ENCODE measurements at places on chromosomes 2 and 18.

DNA sequence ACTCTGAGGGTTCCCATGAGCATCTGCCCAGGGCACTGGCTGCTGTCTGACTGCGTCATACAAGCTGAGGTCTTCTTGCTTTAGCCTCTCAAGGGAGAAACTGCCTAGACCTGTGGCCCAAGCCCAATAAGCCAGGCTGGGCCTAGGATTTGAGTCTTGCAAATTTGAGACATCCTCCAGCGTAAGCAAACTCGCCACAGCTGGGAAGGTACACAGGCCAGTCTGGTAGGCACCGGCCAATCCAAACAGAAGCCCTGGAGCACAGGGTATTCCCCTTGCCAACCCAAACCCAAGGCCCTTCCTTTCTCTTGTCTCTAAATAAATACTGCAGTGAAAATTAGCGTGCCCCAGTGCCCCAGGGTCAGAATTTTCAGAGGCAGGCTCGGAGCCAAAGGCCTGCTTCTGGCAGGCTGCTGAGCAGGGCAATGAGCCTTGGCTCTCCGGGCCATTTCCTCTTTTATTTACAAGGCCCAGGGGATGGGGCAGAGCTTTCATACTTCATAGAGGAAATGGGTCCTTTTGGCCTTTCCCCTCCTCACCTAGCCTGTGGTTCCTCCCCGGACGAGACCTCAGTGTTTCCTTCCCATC is 33.3 kb downstream of the POLR1A start:
- H3K4me1 ChIP-seq = peaks cover 18% of the 10 kb centered on the region
- no peaks in the 10 kb centered on the region for H3K27me3 ChIP-seq
- peak; percentile 74 for DNase-seq
- peak overlapping the region; percentile 36 for H3K4me3 ChIP-seq
- H3K36me3 ChIP-seq = peaks cover 70% of the 10 kb centered on the region

DNA sequence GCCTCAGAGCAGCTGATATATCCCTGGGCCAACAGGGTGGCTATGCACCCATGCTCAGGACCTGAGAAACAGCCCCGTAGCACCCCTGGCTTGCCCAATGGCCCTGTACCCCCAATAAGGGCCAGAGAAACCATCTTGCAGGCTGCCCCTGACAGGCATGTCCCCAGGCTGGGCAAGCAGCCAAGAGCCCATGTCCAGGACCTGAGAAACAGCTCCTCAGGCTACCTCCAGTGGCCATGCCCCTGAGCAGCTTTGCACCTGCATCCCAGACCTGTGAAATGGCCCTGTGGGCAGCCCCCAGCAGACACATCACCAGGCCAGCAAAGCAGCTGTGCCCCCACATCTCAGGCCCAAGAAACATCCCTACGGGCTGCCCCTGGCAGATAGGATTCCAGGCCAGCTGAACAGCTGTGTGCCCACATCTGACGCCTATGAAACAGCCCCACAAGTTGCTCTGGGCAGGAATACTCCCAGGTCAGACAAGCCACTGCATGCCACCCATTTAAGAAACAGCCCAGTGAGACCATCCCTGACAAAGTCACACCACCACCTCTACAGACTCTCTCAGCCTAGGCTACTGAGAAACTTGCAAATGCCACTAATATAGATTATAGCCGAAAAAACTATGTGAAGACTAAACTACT is 84.1 kb downstream of the TMEM237 start:
- no peaks in the 10 kb centered on the region for H3K36me3 ChIP-seq
- no peak for DNase-seq
- H3K27ac ChIP-seq = no peak overlapping the region
- H3K4me3 ChIP-seq = no peak overlapping the region

- no peak overlapping the region for H3K4me3 ChIP-seq
- H3K4me1 ChIP-seq = peaks cover 60% of the 10 kb centered on the region
- DNase-seq = no peak
- H3K27ac ChIP-seq = peak overlapping the region; percentile 14
- H3K27me3 ChIP-seq = no peaks in the 10 kb centered on the region
- peaks cover 36% of the 10 kb centered on the region for H3K36me3 ChIP-seq
These were observed 49.9 kb downstream of the DGKD start for GRCh38 chr2:233404222-233404621.

DNA sequence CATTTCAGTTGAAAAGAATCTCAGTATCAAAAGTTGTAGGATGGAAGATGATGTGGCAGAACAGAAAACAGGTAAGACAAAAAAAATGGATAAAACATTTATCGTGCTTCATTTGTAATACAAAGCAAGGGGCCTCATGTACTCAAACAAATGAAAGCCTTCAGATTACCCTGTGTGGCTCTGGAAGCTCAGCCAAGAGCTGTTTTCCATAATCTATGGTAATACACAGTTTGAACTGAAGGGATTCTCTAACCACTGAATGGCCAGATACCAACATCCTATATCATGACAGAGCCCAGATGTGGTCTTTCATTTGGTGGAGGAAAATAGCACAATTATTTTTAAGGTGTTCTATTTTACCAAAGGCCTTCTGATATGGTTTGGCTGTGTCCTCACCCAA is 272.1 kb upstream of the RND3 start:
- no peak overlapping the region for H3K27ac ChIP-seq
- H3K4me3 ChIP-seq = no peak overlapping the region
- no peaks in the 10 kb centered on the region for H3K4me1 ChIP-seq
- H3K36me3 ChIP-seq = no peaks in the 10 kb centered on the region

DNA sequence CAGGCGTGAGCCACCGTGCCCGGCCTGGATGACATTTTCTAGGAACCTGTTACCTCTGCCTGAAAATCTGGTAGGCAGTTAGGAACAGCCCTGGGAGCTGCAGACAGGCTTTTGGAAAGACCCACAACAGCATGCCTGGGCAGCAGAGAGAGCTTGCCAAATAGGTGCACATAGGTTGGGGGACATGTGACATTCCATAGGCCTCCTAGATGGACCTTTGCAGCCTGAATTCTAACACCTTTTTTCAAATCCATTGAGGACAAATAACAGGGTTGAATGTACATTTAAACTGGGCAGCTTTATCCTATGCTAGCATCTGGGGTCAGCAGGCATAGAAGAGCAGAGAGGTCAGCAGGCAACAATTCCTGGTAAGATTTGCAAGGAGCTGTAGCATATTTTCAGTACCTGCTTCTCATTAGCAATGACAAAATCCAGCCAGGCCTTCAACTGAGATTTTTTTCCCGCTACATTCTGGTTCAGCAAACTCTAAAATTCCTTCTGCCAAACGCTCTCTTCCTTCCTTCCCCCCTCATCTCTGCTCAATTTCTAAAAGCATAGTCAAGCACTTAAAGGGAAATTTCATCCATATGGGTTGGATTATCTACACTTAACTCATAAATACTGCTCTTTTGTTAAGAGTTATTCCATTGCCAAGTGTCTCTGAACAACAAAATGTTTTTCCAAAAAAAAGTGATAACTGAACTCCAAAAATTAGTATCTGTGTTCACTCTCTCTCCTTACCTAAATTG is 75.2 kb downstream of the SOWAHC start:
- H3K4me3 ChIP-seq = no peak overlapping the region
- H3K27ac ChIP-seq = no peak overlapping the region
- no peaks in the 10 kb centered on the region for H3K27me3 ChIP-seq
- no peaks in the 10 kb centered on the region for H3K4me1 ChIP-seq
- H3K36me3 ChIP-seq = no peaks in the 10 kb centered on the region

DNA sequence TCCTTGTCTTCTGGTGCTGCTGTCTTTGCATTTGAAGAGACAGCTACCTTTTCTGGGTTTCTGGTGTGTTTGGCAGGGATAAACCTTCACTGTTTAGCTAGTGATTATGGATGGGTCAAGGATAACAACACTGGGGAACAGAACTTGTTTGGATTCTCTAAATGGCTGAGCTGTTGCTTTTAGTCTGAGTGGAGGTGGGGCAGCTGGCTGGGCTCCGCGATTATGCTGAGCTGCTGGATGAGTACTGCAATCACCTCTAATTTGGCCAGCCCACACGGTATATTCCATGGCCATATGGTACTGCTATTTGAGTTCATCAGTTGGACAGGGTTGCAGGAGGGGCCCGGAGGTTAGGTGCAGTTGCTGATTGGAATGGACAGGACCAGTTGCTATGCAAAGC is 361.6 kb upstream of the TFPI start:
- no peaks in the 10 kb centered on the region for H3K27me3 ChIP-seq
- H3K4me3 ChIP-seq = no peak overlapping the region
- no peaks in the 10 kb centered on the region for H3K36me3 ChIP-seq
- no peaks in the 10 kb centered on the region for H3K4me1 ChIP-seq
- DNase-seq = no peak

All from stimulated activated naive B cell treated with anti-CD40 and anti-IgM and Interleukin-4, amounts not matched to agents 10 μg/mL and 1 μg/mL and 100 μg/mL, for 72 hours (primary cell).